ENCODE measurements at places on chromosomes 11 and 22.

GRCh38 chr11:6737872-6738466, 33.8 kb downstream of the OR2AG2 start:
- DNase-seq = peak; percentile 54

DNA sequence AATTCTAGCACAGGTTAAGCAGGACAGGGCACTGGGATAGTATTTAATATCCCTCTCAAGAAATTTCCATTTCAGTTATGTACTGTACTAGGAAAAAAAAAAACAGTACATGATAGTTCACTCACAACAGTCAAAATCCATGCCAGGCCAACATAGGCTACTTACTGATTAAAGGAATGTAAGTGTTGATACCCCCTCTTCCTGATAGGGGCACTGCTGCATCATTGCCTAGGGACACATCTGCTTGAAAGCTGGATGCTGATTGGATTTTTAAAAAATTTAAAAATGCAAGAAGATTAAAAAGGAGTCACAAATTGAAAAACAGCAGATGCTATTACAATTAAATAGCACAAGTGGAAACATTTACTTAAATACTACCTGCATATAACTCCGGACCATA, 43.4 kb downstream of the APOL5 start:
- DNase-seq = no peak

DNA sequence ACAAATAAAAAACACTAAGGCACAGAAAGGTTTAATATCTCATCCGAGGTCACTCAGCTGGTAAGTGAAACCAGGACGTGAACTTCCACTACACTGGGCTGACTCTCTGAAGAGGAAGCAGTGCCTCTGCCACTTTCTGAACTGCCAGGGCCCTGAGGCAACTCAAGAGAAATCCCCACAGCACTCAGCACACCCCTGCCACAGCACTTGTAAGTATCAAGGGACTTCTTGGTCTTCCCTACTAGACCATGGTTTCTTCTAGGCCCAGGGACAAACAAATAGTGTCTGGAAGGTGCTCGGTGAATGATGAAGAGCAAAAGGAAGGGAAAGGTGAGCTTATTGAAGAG, 49.7 kb downstream of the RPL27A start:
- DNase-seq = no peak

GRCh38 chr11:80182901-80183300, 742.1 kb upstream of the TENM4 start:
- DNase-seq = no peak

DNA sequence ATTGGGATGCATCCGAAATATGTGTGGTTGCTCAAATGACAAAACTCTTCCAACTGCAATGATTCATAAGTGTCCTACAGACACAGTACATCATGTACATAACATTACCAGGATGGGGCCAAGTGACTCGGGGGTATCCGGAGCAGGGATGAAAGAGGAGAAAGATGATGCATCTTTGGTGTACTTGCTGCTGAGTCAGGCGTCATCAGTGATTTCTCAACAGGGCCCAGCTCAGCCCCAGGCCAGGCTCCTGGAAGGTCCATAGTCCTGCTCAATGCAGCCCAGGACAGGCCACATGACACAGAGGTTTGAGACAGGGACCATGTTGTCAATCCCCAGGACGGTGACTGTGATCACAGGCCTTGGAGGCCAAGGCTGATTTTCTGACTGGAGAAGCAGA, 59.3 kb downstream of the GGTLC2 start:
- no peak for DNase-seq

DNA sequence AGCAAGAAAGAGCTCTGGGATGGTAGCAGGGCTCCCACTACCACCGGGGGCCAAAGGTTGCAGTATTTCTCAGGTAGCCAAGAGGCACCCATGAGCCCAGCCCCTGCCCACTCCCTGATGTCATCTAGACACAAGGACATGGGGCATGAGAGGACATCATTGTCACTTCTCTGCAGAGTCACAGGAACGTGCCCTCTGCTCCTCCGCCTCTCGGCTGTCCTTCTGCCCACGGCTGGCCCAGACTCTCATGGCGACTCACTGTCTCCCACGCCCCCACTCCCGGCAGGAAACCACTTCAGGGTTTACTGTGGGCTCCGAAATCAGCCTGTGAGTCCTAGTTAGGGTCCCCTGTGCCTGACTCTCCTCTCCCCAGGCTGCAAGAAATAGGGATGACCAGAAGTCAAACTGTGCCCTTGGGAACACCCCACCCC, 1.8 kb upstream of the GAL start:
- no peak for DNase-seq

DNA sequence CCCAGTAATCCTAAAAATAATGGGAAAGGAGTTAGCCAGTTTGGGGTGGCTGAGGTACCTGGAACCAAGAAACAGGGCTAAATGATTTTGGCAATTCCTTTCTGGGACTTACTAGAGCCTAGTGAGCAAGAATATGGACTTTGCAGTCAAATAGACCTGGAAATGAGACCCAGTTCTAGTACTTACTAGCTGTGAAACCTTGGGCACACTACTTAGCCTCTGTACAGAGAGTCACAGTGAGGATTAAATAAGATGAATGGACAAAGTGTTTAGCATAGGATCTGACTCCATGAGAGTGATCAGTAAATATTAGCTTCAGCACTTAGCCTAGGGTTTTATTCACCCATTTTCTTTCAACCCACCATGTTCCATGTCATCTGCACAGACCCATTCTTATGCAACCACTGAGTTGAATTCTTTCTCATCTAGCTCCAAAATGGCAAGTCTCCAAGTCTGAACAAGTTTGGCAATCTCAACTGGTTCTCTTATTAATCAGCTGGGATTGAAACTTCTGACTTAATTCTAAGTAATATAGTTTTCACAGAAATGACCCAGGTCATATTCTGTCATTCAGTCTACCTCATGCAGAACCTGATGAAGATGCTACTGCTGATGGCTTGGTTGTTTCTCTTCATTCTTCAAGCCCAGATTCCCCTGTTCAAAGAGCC, 15.0 kb upstream of the SORL1 start:
- DNase-seq = no peak

DNA sequence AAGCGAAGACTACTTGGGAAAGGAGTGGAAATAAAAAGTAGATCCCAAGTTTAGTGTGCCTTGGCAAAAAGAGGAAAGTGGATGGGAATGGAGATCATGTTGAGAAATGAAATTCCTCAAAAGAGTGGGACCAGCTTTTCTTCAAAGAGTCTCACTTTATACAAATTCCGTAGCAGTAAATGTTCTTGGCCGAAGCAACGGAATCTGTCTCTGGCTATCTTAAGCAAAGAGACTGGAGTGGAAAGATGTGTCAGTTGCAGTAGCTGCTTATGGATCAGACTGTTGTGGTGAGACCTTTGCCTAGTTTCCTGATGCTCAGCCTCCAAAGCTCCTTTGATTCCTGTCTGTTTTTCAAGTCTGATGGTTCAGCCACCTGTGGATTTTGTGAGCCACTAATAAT, 73.6 kb downstream of the CSTPP1 start:
- DNase-seq = no peak

DNA sequence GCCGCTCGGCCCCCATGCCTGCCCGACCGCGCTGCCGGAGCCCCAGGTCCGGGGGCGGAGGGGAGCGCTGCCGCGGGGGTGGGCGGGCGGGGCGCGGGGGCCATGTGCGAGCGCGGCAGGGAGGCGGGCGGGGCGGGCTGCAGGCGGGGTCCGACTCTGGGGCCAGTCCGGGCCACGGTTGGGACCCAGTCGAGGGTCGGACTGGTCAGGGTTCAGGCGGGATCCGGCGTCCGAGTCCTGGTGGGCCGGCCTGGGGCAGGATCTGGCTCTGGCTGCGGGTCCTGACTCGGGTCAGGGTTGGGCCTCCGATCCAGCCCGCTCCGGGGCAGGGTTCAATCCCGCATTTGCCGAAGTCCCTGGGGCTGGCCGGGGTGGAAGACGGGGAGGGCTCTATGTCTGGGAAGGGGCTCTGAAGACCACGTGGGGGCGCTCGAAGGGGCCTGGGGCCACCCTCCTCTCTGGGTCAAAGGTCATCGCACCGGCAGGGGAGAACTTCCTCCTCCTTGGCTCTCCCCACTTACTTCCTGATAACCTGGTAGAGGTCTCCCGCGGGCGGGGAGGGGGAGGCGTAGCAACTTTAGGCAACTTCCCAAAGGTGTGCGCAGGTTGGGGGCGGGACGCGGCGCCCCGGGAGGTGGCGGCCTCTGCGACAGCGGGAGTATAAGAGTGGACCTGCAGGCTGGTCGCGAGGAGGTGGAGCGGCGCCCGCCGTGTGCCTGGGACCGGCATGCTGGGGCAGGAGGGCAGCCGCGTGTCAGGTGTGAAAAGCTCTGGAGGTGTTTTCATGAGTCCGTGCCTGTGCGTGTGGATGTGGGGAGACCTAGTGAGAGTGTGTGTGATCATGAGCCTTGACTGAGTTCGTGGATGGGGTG, 603 bp downstream of the ESRRA start:
- DNase-seq = peak; percentile 50
